ENCODE measurements at places on chromosomes 3 and 15.
A peak's percentile ranks its signal among the peaks of the same experiment; 100 is the strongest.

GRCh38 chr3:120449701-120450599 is 842 bp downstream of the FSTL1 start:
- peak; percentile 73 for DNase-seq

DNA sequence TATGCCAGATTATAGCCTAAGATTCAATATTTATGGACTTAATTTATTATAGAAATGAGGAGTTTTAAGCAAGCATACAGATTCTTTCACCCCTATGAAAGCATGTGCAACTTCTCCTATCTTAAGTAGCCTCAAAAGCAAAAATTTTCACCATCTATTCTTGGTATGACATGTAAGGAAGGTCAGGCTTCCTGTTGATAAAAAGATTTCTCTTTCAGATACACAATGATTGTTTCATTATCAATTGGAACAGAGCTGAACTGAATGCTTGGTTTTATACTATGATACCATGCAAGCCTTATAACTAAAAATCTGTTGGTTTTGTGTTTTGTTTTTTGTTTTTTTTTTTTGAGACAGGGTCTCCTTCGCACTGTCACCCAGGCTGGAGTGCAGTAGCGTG is 3.9 kb downstream of the GRK7 start:
- DNase-seq: no peak

DNA sequence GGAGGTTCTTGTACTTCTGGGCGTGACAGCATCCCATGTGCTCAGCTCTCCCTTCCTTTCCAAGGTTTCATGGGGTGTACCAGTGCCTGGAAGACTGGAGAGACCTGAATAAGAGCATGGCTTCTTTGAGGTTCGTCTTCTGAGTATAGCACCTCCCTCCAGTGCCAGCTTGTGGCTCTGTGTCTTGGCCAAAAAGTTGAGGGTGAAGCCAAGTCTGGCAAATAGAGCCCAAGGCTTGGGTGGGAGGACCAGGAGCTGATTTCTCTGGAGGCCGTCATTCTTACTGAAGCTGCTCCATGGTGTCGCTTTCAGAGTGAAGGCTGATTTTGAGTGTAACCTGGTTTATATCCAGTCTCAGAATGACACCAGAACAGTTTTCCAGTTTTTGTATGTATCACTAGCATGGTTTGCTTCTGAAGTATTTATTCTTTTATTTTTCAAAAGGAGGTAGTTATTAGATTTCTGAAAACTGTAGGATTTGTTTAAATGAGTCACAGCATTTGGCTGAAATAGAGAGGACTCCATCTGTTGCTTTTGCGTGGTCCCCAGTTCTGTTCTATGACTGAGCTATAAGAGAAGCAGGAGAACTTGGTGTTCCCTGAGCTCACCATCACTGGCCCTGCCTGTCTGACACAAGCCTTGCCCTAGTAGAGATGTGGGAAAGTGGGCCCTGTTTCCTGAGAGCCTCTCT is 47.2 kb downstream of the BSN start:
- DNase-seq: no peak

DNA sequence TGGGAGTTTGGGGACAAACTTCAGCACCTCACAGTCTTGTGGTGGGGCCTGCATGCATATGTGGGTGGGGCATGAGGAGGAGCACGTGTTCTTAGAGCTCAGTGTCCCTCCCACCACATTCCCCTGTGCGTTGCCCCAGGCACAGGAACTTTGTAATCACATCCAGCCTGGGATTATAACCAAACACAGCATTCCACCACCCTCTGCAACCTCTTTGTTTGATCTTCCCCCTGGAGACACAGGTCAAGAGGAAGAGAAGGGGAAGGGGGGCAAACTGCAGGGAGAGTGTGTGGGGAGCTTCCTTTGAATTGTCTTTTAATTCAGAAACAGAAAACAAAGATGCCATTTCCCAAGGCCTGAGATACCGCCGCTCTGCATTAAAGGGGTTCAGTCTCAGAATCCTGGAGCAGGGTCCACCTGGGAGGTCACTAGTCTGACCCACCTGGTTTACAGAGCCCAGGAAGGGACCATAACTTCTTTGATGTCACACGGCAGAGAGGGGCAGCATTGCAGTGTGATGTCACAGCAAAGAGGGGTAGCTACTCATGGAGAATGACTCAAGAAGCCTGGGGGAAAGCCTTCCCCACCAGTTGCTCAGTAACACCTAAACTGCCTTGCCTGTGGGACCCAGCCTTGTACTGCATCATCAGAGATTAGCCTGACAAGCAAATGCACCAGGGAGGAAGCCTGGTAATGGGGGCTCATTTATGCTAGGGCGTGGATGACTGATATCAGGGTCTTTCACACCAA is 106.3 kb upstream of the RNU6-1 start:
- DNase-seq: no peak

DNA sequence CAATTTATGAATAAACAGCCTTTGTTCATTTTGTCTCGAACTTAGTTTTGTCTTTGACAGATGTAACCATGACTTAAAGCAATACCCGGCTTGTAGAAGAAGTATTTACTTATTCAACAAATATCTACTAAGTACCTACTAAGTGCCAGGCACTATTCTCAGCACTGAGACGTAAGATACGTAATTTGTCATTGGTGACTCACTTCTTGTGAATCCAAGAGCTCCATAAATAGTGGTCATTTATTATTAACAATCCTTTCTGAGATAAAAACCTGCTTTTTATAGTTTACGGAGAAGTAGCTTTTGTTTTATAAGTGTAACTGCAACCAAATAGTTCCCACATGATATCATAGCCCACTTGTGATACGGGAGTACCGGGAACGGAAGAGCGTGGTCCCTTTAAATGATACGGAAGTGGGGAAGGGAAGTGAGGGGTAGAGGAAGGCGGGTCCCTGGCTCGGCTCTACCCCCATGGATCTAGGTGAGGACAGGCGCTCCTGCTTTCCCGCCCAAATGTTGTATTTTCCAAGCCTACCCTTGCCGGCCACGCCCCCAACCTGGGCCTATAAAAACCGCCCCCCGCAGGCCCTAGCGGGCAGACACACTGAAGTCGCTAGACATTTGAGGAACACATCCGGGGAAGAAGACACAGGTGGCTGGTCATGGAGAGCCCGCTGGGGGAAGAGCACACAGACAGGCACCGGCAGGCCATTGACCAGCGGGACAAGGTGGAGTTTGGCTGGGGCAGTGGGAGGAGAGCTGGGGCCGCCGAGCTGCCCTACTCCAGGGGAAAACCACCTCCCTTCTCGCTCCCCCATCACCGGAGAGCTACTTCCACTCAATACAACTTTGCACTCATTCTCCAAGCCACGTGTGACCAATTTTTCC is at the start of gene SAMMSON:
Gene SAMMSON, plus strand, starts transcription at position 594 of the 888 bp plus-strand sequence.
- no peak for DNase-seq

GRCh38 chr3:128341659-128342395 is 124.9 kb downstream of the DNAJB8 start:
- no peak for DNase-seq

- no peak for DNase-seq
These were observed 73.8 kb upstream of the PCSK6 start for GRCh38 chr15:101563176-101563796.

DNA sequence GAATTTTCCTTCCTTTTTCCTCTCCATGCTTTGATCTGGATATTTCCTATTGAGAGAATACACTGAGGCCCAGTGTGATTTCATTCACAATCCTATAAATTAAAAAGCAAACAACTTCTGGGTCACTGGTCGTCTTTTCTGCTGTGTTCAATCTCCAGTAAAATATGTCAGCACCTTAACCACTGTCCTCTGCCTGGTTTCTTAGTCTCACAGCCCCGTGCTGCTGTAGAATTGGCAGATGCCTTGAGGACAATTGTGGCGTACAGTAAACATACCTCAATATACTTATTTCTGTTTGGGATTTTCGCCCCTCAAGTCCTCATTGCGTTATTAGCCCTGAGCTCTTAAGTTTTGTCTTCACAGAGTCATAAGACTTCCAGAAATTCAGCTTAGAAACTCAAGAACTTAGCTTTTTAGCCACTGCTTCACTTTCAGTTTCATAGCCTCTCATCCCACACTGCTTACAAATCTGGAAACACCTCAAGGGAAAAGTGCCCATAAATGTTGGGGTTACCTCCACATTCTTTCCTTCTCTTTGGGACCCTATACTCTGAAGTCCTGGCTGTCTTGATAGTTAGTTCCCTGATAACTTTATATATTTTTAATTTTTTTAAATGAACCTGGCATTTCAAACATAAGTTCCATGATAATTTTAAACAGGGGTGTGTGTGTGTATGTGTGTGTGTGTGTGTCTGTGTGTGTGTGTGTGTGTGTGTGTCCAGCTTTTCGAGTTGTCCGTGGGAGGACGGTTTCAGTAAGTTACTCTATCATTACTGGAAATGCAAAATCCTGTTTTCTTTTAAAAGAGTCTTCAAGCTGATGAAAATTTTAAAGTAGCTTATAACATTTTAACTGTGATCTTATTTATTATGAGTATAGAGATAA is 238.4 kb upstream of the CTDSPL start:
- DNase-seq: no peak

Data from left hindlimb (tissue), 1 donor.